ENCODE measurements at places on chromosomes 4 and X.

DNA sequence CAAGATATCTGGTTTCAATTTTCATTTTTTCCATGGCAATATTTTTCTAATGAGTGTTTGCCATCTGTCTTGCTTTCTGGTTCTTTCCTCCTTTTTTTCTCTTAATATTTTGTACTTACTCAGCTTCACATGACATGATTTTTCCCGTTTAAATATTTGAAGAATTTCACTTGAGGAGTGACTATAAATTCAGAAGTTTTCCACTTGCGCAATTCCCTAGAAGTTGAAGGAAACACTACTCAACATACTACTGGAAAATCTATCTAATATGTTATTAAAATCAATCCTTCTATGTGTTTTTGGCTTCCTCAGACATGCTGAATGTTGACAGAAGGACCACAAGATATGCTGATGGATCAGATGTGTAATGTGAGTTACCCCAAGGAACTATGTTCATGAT, 36.8 kb upstream of the BANK1 start:
- DNase-seq = no peak

GRCh38 chrX:16687514-16687913, 25.0 kb downstream of the CTPS2 start:
- DNase-seq = no peak

DNA sequence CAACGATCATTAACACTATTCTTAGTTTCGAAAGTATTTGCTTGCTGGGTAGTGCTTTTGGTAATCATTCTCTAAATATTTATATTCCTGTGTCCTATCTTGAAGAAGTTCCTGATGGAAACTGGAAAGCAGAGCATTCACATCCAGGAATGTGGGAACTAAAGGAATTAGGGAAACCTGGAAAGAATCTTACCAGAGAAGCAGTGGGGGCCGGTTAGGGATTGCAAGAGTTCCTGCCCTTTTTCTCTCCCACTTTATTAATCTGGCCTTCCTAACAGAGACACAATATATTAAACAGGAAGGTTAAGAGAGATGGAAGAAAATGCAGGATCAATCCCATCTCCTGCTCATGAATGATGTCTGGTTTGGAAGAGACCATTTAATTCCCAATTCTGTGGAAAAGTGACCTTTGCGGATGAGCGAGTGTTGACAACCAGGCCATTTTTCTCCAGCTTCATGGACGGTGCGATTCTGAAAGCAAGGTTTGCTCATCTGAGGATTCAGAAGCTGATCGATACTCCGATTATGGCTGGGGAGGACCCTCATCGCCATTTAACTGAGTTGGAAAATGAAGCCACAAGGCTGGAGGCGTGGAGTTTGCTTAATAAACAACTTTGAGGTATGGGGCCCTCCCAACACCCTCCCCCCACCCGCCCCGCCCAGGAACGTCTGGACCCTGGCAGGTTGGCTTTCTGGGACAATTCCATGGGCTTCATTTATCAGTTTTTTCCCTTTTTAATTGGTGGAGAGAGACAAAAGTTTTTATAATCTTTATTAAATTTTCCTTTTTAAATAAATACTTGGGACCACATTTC, 52.3 kb downstream of the C4orf51 start:
- DNase-seq = peak; percentile 40

GRCh38 chrX:110259117-110259516, 58.8 kb downstream of the AMMECR1 start:
- DNase-seq = no peak

DNA sequence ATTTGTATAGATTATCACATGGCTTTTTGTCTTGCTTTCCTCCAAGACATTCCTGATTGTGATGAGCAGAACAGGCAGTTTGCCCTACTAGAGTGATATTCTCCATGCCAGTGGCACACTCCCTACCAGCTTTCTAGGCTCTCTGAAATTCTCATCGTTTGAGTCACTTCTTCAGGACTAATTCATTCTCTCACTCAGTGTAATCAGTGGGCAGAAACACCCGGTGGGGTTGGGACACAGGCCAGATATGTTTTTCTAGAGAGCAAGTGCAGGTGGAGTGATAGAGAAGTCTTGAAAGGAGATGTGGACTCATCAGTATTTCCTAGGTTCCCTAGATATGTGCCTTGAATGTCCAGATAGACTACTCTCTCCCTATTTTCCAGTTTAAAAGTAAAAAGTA, 13.1 kb downstream of the RAB33A start:
- no peak for DNase-seq

DNA sequence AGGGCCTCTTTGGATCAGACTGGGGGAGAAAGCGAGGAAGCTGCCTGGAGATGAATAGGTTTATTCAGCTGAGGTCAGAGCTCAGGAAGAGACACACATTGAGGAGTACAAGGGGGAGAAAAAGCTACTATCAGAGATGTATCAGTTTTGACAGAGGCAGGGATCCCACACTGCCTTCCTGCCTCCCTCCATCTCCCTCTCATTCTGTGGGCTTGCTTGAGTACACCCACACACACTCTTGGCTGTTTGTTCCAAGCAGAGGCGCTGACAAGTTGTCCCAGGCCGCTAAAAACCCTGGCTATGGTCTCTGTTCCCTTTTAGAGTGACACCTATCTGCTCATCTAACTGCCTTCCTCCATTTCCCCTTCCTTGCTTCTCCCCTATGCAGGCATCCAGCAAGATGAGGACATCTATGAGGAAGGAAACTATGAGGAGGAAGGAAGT, 5.2 kb downstream of the TSPYL2 start:
- no peak for DNase-seq

- no peak for DNase-seq
Measured at GRCh38 chr4:113539408-113539807, 222.1 kb downstream of the CAMK2D start.

- DNase-seq = no peak
Measured at GRCh38 chrX:153614818-153615217, 15.9 kb upstream of the CCNQ start.

GRCh38 chr4:176467001-176467400, 147.2 kb downstream of the SPCS3 start:
- DNase-seq = no peak

GRCh38 chr4:152989554-152989970, 53.4 kb downstream of the FHDC1 start:
- no peak for DNase-seq

GRCh38 chrX:105653891-105654290, 168.4 kb upstream of the NRK start:
- DNase-seq = no peak

DNA sequence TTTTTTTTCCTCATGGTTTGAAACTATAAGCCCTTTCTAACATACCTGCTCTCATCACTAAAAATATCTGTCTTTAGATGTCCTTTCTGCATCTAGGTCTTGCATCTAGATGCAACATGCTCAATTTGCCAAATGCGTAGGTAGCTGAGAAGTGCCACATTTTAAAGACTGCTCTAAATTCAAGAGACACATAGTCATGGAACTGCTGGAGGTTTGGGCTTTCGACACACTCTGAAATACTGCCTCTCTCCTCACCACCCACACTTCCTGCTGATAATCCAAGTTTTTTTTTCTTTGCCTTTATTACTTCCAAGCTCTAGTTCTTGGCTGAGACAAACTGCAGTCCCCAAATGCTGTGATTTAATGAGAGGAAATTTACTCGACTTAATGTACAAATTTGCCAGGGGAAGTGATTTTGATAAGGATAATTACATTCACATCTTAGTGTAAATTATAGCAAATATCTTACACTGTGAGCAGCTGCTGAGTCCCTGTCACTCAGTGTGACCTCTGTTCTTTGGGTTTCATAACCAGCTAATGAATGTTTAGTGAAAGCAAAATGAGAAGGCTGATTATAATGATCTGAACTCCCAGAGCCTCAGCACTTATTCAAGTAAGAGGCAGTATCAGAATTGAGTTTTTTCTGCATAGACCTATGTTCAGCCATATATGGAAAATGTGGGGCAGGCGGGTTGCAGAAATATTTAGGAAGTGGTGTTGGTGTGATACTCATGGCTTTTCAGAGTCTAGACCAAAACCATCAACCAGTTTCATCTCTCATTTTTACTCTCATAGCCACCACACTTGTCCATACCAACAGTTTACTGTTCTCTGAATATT, 31.3 kb downstream of the DRD5 start:
- no peak for DNase-seq

- no peak for DNase-seq
Measured at GRCh38 chr4:178812866-178813265, 1370.6 kb upstream of the AGA start.

DNA sequence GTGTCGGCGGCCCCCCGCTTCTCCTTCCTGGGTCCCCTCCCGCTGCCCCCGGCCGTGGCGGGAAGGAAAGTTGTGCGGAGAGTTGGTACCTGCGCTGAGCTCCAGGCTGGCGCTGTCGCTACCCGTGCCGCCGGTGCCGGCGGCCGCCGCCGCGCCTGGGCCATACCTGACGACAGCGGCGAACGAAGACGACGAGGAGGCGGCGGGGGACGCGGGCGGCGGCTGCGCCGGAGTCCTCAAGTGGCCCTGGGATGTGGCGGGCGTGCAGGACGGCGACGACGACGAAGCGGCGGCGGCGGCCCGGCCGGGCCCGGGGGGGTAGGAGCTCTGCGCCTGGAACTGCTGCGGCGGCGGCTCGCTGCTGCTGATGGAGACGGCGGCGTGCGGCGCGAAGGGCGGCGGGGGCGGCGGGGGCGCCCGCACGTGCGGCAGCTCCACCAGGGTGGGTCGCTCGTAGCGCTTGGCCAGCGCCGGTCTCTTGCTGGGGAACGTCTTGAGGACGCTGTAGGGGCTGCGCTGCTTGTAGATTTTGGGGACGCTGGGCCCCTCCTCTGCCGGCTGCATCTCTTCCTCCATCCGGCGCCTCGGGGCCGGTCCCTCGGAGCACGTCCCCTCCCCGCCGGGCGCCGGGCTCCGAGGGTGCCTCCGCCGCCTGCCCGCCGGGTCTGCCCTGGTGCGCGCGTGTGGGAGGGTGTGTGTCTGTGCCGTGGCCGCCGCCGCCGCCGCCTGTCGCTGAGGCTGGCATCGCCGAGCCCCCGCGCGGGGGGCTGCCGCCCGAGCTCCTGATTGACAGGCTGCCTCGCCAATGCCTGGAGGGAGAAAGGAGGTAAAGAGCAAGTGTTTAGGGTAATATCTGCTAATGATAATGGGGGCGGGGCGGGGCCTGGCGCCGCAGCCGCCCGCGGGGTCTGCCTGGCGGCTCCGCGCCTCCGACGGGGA, 618 bp downstream of the BEND4 start:
- DNase-seq = peak; percentile 31

- DNase-seq = no peak
Measured at GRCh38 chr4:103429283-103429682, 231.1 kb upstream of the CENPE start.

GRCh38 chr4:3403348-3403906, 38.3 kb upstream of the HGFAC start:
- no peak for DNase-seq

DNA sequence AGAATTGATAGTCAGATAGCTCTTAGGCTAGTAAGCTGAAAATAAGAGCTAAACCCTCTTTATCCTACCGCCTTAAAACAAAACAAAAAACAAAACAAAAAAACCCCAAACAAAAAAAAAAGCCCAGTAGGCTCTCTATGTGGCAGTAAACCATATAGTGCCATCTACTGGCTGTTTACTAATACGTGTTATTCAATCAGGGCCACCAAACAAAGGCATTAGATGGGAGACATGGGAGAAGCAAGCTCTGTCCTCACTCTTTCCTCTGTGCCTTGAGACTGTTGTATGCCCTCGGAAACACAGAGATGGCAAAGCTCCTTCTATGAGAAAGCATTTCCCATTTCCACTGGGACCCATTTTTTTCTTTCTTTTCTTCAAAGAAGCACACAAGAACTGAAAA, 148.8 kb upstream of the MID1 start:
- DNase-seq = peak; percentile 3

DNA sequence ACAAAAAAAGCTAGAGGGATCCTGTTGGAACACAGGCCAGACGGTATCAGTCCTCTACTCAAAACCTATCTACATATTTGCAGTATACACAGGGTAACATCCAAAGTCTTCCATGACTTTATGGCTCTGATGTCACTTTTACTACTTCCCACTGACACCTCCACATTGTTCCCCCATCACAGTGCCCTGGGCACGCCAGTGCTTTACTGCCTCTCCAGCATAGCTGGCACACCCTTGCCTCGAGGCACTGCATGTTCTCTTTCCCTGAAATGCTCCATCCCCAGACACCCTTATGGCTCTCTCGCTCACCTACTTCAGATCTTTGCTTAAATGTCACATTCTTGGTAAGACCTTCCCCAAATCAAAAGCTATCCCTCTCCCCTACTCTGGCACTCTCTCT, 6.3 kb upstream of the ATP10D start:
- no peak for DNase-seq

GRCh38 chrX:14964500-14964899, 91.3 kb downstream of the MOSPD2 start:
- DNase-seq = no peak

DNA sequence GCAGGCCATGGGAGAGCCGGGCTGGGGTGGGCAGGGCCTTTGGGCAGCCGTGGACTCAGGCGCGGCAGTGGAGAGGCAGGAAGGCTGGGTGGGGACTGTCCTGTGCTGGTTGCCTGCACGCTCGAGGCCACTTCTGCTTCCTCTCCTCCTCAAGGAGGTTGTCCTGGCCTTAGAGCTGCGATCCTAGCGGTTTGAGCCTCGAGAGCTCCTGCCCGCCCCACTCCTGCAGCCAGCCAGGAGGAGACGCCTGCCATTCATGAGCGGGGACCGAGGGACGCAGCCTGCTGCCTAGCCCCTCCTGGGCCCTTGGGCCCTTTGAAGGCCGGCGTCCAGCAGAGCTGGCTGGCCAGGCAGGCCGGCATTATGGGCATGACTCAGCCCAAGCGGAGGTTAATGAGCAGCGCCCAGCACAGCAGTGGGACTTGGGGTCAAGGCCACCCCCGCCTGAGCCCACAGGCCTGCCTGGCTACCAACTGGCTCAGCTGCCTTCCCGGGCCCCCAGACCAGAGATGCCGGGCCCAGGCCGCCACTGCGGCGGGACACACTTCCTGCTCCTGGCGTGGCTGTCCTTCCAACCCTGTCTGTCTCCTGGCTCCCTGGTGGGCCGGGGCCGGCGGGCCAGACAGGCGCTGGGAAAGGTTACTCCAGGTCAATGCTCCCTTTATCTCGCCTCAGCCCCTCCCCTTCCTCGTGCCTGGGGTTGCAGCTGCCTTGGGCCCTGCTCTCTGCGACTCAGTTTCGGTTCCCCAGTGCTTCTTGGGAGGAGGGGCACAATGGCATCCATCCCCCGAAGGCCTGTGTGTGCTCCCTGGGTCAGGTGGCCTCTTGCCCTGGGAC, 1.8 kb downstream of the ABCD1 start:
- peak; percentile 84 for DNase-seq

DNA sequence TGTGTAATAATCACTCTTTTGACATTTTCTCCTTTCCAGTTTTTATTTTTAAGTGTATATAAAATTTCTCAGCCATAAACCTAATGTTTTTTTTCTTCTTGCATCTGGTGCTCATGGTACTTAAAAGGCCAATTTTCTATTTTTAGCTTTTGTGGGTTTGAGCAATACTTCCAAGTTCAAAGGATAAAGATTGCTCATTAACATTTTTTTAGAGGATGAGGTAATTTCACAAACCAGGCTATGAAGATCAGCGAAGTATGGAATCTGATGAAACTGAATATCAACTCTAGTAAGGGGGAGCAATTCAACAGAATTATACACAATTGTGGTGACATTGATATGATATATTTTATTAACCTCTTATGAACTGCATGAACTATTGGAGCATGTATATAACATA, 25.8 kb upstream of the KLHL34 start:
- no peak for DNase-seq

All from erythroblast (primary cell).